ENCODE measurements at places on chromosomes 1 and 21. TPM values are rescaled to one million over a fixed set of nuclear protein-coding genes. Genes with fewer than 3 reads are reported as not detected.
A peak's percentile ranks its signal among the peaks of the same experiment; 100 is the strongest.

- peak; percentile 78 for DNase-seq
These were observed at the start of gene LUZP1 for GRCh38 chr1:23168445-23169194. TSS of gene LUZP1 (minus strand) at chr1:23168856.

- no peak for DNase-seq
These were observed 146.8 kb downstream of the CASZ1 start for GRCh38 chr1:10649517-10650201.

Gene PRKAA2
- total RNA-seq = 0.84 TPM

DNA sequence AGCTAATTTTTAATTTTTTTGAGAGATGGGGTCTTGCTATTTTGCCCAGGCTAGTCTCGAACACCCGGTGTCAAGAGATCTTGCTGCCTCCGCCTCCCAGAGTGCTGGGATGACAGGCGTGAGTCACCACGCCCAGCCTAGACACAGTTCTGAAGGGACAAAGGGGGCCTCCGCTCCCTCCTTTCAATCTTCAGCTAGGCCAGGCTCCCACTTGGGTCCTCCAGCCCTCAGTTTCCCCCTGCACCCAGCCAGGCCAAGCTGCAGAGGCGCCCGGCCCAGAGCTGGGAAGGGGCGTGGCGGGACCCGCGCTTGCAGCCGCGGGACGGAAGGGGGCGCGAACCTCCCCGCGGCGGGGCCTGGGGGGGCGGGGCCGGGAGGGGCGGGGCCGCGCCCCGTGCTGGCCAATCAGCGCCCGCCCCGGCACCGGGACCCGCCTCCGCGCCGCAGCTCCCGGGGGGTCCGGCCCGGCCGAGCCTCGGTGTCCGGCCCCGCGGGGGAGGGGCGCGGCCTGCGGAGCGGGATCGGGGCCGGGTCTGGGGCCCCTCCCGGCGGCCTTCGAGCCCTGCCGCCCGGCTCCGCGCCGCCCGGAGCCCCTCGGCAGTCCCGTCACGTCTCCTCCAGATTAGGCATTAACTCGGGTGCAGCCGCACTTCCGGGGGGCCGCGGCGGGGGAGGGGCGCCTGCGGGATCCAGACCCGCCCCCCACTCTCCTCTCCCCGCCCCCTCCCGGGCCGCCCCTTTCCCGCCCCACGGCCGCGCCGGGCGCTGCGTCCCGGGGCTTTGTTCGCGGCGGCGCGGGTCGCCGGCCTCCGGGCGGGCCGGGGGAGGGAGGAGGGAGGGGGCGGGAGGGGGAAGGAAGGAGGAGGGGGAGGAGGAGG, 559 bp upstream of the AGRN start:
- peak; percentile 81 for DNase-seq
